ENCODE measurements at places on chromosomes 1 and 21.

DNA sequence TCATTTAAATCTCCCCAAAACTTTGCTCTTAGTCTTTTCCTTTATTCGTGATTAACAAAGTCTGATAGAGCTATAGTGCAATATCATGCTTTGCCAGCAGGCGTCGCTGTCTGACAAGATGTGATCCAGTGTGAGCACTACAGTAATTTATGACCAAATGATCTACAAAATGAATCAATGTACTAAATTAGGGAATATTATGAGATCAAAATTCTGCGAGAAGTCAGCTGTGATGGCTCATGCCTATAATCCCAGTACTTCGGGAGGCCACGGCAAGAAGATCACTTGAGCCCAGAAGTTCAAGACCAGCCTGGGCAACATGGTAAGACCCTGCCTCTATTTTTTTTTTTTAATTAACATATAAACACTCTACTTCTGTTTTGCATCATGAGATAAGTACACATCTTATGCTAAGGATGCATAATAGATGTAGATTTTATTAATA is 3.6 kb upstream of the SPSB1 start:
- peak; percentile 89 for DNase-seq

DNA sequence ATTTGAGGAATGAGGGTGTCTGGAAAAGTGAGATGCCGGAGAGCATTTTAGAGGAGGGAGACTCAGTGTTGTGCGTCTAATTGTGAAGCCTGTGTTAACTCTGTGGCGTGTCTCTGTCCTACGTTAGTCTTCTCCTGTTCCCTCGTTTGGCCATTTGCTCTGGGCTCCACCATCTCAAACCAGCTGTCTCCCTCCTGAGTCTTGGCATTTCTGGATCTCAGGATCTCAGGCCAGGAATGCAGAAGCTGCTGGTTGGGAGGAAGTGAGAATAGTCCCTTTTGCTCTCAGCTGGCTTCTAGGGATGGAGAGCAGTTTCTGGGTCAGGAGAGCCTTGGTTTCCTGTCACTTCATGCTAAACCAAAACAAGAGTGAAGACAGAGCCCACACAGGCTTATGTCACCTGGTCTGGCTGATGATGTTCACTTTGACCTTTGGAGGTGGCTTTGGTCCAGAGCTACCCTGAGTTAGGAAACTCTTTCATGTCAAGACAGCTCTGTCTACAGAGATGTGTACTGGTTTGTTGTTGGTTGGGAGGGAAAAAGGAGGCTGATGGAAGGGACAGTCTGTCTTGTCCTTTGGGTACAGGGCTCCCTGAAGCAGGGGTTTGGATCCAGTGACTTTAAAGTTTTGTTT is 859 bp downstream of the NFASC start:
- no peak for DNase-seq

- DNase-seq = no peak
These were observed 154.4 kb downstream of the PTPRU start for GRCh38 chr1:29390491-29391361.

GRCh38 chr1:11930571-11931445 is 3.7 kb upstream of the PLOD1 start:
- no peak for DNase-seq

DNA sequence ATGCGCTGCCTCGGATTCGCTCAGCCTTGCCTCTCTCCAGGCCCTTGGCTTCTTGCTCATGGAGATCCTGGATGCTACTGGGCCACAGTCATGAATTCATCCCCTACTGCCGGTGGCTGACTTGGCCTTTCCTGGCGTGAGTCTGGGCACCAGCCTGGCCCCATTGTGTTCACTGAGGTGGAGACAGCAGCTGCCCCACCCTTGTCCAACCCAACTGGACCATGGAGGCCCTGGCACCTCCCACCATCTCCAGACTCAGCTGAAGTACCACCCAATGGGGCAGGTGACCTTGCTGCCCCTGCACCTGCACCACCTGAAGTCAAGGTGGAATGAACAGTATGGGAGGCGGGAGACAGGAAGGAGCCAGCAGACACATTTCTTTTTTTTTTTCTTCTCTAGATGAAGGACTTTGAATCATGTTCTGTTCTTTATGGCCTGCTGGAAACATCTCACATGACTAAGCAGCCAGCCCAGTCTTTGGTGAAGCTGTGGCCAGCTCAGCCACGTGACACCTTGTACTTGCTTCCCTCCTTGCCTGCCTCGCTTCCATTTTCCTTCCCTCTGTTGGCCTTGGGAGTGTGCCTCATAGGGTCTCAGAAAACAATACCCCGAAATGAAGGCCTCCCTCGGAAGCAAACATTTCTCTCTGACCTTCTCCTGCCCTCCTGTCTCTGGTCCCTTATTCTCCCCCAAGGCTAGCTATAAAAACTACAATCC is 3.8 kb upstream of the SLC30A2 start:
- DNase-seq = no peak

GRCh38 chr1:93662481-93663207 is 19.0 kb downstream of the BCAR3 start:
- DNase-seq = no peak

DNA sequence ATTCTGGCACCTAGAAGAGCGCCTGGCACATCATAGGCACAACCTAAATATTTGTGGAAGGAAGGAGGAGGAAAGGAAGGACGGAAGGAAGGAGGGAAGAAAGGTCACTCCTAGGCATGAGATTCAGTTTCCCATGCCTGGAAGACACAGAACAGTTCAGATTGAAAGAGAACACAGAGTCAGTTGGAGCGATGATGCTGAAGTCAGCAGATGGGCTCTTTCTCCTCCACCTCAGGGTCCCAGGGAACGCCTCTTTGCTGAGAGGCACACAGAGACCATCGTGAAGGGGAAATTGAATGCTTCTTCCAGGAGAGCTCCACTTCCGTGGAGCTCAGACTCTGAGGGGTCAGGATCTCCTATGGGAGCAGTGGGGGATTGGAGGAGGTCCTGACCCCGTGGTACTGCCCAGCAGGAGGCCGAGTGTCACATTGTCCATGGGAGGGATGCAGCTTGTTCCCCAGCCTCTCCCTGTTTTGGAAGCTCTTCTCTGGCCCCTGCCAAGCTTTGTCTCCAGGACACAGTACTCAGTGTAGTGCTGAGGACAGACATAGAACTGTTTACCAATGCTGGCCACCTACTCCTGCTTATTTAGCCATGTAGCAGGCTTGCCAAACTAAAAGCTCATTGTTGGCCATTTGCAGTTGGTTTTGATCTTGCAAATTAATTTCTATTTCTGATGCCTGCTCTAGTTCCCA is 2.4 kb downstream of the MYBPHL start:
- DNase-seq = no peak

DNA sequence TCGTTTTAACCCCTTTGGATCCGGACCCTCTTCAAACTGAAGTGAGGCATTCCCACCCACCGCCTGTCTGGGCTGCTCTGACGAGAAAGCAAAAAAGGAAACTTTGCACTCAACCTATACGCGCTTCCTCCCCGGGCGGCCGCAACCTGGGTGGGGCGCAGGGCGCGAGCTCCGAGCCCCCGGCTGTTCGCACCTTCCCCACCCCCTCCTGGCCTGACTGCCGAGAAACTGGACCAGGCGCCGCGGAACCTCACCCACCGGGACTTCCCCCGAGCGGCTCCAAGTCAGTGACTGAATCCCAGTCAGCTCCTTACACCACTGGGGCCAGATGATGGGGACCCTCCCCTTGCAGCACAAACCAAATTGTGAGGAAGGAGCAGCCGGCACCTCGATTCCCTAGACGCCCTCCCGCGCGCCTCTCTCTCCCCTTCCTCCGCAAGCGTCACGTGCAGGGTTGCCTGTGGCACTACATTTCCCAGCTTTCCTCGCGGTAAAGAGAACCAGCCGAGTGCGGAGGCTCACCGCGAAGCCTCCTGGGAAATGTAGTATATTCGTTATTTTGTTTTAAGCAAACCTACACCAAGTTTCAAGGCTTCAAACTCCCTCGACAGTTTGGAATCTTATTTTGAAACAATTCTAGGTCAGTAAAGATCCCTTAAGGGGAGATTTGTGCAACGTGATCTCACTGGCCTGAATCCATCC is at the start of gene RAB29:
TSS of gene RAB29 (minus strand) at position 468 of the 702 bp plus-strand sequence. CDS start 526 bp downstream, outside the sequence.
- DNase-seq = peak; percentile 90

GRCh38 chr1:60488847-60489246 is 415.3 kb upstream of the C1orf87 start:
- no peak for DNase-seq

DNA sequence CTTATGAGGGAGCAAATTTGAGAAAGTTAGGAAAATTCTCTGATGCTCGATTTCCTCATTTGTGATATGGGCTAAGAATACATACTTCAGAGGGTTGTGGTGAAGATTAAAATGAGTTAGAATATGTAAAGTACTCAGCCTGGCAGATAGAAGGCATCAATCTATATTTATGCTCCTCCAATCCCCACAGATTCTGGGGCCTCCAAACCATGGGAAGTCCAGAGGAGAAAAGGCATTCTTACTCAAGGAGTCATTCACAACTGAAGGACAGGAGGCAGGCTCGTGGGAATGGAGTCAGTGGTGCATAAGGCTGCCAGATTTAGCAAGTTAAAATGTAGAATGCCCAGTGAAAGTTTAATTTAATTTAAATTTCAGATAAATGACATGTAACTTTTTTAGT is 330.0 kb upstream of the POU3F1 start:
- no peak for DNase-seq

DNA sequence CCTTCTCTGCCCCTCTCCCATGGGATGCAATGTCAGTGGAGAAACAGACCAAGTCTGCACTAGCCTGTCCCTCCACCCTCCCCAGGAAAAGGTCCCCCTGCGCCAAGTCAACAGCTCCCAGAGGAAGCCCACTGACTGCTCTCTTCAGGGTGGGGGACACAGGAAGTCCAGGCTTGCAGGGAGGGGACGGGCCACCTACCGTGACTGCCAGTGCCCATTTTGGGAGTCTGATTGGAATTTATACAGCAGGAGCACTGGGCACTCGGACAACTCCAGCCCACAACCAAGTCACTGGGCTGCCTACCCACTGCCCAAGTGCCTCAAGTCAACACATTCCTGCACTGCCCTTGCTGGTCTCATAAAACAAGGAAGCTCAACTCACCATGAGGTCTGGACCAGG is 6.1 kb downstream of the CCNL2 start:
- DNase-seq = no peak

DNA sequence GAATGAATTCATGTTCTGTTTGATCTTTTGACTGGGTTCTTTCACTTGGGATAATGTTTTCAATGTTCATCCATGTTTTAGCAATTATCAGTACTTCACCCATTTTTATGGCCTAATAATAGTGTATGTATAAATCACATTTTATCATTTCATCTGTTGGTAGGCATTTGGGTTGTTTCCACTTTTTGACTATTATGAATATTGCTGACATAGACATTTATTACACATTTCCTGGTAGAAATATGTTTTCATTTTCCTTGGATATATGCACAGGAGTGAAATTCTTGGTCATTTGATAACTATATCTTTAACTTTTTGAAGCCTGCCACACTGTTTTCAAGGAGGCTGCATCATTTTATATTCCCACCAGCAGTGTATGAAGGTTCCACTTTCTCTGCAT is 79.8 kb downstream of the AXDND1 start:
- DNase-seq = no peak

DNA sequence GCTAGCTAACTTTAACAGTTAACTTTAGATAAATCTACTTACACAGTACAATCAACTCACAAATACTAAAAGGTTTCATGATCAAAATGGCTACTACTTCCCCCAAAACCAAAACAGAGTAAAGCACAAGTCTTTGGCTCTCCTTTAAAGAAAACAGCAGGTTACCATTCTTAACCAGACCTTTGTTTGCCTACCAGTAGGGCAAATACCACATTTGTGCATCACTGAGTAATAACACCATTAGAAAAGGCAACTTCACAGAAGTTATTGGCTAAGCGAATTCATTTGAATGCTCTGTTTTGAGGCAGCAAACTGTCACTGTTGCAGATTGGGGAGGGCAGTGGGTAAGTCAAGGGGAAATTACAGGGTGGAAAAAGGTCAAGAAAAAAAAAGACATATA is 17.3 kb upstream of the SERPINC1 start:
- no peak for DNase-seq

GRCh38 chr1:87242445-87243185 is 86.1 kb upstream of the LMO4 start:
- no peak for DNase-seq

GRCh38 chr1:242240691-242241090 is 241.8 kb upstream of the MAP1LC3C start:
- DNase-seq = no peak

- DNase-seq = peak; percentile 30
These were observed 98.1 kb downstream of the ADSS2 start for GRCh38 chr1:244353551-244354091.

GRCh38 chr1:180542113-180542837 is 16.5 kb upstream of the OVAAL start:
- DNase-seq = no peak

DNA sequence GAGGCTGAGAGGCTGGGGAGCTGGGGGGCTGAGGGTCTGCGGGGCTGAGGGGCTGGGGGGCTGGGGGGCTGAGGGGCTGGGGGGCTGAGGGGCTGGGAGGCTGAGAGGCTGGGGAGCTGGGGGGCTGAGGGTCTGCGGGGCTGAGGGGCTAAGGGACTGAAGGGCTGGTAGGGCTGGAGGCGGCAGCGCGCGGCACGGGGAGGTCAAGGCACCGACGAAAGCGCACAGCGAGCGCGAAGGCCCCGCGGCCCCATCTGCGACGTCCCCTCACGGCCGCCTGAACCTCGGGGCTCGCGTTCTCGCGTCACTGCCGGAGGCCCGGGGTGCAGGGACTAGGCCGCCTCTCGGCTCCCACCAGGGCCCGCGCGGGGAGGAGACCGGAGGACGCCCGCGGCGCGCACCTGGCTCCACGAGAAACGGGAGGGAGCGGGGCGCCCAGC is 356 bp downstream of the INTS11 start:
- no peak for DNase-seq

- no peak for DNase-seq
These were observed 40.2 kb downstream of the FOXD2 start for GRCh38 chr1:47478090-47478489.

DNA sequence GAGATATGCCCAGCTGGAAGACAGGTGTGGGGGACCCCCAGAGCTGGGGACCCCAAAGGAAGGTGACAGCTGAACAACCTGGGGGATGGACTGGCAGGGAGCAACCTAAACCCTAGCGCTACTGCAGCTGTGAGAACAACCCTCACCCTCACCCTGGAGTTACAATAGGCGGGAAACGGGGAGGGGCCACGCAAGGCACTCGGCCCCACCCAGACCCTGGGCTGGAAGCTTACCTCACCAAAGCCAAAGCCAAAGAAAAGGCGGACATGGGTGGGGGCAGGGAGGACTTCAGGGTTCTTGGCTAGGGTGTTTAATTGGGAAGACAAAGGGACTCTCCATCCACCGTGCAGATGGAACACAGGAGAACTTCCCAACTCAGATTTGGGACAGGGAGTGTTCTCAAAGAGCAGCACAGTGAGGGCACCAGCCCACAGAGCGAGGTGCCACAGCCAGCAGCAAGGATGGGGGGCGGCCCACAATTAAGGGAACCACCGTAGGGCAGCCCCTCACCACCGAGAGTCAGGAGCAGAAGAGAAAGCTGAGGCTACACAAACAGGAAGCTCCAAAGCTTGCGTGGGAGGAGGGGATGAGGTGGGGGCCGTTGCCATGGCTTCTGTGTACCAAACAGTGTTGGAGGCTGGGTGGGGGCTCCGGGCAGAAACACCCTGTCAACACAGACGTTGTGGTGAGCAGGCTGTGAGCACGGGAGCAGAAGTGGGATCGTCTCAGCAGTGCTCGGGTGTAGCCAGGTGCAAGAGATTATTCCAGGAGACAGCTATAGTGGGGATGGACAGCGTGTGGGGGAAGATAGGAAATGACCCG is 1.9 kb downstream of the TAGLN2 start:
- DNase-seq = peak; percentile 97

- DNase-seq = no peak
These were observed 399.0 kb downstream of the KCNT2 start for GRCh38 chr1:196209265-196209664.

- peak; percentile 36 for DNase-seq
These were observed 627 bp downstream of the CERS2 start for GRCh38 chr1:150973836-150974579.
